ENCODE measurements at places on chromosomes 7 and 10.

DNA sequence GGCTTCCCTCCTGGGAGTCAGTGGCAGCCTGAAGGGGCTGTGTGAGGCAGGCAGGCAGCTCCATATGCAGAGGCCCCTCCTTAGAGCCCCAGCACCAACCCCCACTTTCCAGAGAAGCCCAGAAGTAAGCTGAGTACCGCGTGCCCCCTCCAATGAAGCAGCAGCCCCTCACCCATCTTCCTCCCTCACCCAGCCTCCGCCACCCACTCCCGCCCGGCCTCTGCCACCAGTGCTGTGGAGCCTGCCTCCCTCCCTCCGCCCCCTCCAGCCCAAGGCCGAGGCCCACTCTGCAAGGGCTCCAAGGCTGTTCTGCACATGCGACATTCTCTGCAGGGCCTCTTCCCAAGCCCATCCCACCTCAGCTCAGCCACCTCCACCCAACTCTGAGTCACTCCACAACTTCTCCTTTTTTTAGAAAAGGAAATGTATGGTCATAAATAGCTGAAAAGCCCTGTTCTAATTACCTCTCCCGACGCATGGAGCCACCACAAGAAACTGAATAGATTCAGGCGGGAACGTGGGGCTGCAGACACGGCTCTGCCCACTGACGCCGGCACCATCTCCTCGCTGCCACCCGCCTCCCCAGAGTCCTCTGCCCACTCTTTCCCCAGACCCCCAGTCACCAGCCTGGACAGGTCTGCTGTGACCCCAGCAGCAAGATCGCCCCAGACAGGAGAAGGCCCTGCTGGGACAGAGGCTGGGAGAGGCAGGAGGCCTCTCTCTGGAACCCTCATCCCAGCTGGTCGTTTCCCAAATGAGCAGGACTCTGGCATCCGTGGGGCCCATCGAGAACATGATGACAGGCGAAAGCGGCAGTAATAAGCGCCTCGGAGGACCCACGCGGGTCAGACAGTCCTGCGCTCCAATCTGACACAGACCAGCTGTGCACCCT lies 213.9 kb downstream of the MAD1L1 start:
- peak; percentile 53 for DNase-seq

DNA sequence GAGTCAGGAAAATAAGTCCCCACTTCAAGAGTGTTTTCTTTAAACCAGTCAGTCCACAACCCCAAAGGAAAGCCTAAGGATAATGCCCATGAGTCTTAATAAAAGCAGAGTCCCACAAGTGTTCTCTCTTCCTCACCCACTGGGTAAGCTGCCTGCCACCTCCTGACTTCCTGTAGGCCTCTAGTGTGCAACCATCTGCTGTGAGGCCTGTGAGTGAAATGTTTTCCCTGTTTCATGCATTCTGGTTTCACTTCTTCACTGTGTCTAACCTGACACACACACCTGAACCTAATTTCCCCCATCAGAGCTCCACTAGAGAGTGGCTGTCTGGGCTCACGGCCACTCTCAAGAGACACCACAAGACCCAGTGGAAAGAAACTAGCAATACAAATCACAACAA lies 38.9 kb upstream of the GDF10 start:
- no peak for DNase-seq

- DNase-seq = no peak
Observed at GRCh38 chr10:59970396-59971368, 64.3 kb upstream of the CCDC6 start.

DNA sequence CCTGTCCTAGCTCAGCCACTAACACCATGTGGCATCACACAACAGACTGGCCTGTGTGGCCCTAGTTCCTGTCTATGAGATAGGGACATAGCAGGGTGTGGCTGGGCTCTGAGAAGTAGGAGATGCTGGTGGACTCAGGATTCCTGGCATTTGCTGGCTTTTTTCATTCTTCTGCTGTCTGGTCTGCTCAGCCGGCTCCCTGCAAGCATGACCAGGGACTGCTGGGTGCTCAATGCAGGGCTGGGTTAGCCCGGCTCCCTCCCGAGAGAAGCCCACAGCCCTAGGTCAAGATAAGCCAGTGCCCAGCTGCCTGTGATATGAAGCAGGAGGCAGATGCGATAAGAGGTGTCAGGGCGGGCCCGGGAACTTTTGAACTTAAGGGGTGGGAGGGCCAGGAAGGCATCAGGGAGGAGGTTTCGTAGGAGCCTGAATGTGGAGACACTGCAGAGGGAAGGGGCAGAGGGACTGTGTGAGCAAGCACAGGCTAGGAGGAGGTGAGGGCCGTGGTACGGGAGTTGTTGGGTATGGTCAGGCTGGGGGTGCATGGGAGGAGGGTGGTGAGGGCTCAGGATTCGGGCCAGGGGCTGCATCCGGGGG lies 3.5 kb downstream of the AQP1 start:
- DNase-seq = peak; percentile 87

DNA sequence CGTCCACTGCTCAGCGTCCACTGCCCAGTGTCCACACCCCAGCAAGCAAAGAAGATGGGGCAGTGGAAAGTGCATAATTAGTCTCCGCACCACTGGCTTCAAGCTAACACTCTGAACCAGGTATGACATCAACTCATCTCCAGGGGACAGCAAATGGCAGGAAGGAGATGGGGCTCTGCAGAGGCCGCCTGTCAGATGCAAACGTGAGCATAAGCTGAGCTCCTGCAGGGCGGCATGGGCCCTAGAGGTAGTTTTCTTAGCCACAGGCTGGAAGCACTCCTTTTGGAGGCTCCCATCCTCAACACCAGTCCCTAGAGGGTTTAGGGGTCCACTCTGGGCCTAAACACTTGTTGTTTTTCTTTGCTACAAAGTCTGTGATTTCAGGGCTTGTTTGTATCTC lies 335.8 kb upstream of the MKI67 start:
- no peak for DNase-seq

DNA sequence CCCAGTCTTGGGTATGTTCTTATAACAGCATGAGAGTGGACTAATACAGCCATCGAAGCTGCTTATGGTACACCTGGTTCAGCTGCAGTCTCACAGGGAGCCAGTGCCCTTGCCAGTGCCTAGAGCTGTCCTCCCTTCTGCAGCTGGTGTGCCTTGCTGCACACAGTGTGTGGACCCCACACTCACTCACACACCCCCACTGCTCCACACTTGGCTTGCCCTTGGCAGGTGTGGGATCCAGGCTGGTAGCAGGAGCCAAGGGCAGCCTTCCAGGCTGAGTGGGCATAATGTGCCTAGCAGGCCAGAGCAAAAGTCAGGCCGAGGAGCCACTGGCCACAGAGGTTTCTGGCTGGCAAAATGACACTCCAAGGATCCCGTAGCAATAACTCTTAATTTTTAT lies 217.3 kb downstream of the GPR158 start:
- DNase-seq = no peak

GRCh38 chr7:30465811-30466180 lies 12.8 kb downstream of the NOD1 start:
- DNase-seq = no peak

- DNase-seq = no peak
Observed at GRCh38 chr10:14433147-14433546, 102.4 kb upstream of the FRMD4A start.

DNA sequence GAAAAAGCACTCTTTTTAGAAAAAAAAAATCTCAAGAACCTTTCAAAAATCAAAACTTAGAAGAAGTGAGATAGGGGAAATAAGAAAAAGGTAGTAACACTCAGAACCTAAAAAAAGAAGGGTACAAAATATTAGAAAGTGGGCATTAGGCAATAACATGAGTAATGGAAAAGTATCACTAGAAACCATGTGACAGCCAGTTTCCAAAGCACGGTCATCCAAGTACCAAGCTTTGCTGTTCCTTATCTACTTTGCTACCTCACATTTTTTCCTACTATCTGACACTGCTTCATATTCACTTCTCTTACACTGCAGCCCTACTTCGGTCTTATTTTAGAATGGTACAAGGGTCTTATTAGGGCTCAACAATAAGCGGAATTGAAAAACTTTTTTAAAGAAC lies 30.3 kb downstream of the IMMP2L start:
- DNase-seq = no peak

DNA sequence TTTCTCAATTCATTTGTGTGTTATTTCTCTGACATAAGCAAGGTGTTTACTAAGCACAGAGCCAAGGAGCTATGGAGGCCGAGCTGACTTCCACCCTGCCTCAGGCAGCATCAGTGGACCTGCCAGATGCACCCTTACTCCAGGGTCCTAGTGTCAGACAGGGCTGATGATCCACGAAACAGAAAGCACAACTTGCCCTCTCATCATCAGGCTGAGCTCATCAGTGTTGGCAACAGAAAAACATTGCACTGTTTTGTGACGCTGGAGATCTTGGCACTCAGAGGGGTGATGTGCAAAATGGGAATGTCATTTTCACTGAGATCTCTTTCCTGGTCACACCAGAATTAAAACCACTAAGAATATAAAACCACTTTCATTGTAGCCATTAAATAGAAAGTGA lies 201.8 kb downstream of the GLI3 start:
- DNase-seq = no peak

- no peak for DNase-seq
Observed at GRCh38 chr7:132618956-132619305, 42.7 kb upstream of the PLXNA4 start.

DNA sequence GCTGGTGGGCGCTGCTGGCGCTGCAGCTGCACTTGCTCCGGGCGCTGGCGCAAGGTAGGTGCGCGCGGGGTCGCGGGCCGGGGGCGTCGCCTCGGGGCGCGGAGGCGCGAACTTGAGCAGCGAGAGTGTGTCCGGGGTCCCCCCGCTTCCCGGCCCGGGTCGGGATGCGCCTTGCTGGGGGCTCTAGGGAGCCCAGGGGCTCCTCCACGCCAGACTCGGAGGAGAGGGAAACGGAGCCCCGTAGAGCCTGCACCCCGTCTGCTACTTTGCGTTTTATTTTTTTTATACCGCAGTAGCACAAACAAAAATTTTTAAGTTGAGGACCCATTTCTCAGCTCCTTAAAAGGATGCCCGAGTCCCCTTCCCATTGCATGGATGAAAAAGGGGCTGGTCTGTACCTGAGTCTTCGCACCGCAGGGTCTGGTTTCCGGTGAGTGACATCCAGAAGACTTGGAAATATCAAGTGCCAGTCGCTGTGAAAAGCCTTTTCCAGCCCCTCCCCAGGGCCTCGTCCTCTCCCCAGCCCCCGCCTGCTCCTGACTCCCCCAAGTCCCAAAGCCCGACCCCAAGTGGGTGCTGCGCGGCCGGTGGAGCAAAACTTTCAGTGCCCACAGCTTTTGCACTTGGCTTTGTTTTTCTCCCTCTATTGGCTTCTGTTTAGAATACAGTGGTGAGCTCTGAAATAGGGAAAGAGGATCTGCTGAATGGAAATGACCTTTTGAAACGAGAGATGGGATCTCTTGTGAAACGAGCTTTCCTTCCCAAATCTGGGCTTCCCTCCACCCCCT lies 973 bp downstream of the SDK1 start:
- peak; percentile 60 for DNase-seq

DNA sequence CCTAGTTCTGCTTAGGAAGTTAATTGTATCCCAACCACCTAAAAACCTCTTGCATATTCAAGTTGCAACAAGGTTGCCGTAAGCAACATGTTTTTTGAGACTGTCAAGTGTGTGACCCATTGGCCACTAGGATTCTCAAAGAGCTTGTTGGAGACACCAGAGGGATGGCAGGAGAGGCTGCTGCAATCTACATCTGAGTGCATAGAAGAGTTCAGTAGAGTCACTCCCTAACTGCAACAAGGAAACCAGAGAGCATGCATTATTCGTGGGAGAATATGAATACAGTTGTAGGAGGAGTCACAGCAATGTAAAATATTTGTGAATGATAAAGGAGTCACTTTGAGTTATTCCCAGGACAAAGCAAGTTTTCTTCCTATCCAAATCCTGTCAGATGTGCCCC lies 538.6 kb downstream of the TNS3 start:
- no peak for DNase-seq

DNA sequence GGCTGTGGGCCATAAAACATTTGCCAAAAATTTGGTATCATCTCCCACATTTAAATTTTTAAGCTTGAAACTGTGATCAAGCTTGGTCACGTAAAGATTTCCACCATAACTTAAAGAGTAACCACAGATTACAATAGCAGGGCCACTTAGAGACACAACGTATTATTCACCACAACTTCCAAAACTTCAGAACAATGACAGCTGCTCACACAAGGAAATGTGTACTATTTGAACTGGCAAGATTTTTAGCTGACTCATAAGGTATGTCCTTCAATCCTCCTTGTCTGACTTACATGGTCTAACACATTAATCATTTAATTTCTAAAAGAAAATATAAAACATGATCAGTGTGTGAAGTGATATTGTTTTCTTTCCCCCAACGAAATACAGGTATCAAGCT lies 234.5 kb downstream of the PARD3 start:
- no peak for DNase-seq

DNA sequence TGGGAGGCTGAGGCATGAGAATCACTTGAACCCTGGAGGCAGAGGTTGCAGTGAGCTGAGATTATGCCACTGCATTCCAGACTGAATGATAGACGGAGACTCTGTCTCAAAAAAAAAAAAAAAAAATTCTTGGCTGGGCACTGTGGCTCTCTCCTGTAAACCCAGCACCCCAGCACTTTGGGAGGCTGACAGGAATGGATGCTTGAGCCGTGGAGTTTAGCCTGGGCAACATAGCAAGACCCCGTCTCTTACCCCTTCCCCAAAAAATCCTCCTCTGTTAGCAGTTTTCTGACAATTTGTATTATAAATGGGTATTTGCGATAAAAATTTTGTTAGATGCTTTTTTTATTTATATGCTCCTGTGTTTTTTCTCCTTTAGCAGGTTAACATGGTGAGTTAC lies 11.0 kb downstream of the SAMD8 start:
- no peak for DNase-seq

GRCh38 chr7:2146676-2147472 lies 85.9 kb downstream of the MAD1L1 start:
- no peak for DNase-seq

GRCh38 chr7:64308016-64308270 lies 5.8 kb upstream of the ZNF736 start:
- peak; percentile 6 for DNase-seq

DNA sequence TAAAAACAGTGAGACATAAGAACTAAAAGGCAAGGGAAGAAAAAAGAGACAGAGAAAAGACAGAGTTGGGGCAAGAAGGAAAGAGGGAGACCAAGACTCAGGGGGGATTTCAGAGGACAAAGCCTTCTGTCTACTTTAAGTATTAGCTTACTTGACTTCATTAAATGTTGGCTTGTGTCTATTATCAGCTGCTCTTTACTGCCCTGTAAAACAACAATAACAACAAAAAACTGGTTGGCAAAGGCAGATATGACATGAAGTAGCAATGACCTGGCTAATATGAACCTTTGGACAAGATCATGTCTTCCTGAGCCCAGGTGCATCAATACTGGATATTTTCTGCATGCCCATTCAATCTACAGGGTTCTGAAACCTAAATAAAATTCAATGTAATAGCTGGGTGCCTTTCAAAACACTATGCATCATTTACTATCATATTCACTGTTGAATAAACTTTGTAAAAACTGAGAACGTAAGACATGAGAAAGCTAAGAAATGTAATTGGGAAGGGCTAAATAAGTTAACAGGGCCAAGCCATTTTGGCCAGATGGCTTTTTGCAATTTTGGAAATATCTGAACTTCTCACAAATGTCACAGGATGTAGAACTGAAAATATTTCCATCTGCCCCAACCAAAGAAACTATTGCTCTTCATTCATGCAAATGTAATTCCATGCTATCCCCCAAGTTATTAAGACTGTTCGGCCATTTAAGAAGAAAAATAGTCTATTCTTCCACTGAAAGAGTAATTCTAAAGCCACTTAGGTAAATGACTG lies 49.4 kb downstream of the LRRN3 start:
- DNase-seq = no peak

All from SK-N-SH (cell line).